ENCODE measurements at places on chromosomes 1 and 21.

- DNase-seq = no peak
Observed at GRCh38 chr1:195740862-195741261, 867.4 kb downstream of the KCNT2 start.

- no peak for DNase-seq
Observed at GRCh38 chr1:42158189-42158588, 5.0 kb downstream of the GUCA2B start.

DNA sequence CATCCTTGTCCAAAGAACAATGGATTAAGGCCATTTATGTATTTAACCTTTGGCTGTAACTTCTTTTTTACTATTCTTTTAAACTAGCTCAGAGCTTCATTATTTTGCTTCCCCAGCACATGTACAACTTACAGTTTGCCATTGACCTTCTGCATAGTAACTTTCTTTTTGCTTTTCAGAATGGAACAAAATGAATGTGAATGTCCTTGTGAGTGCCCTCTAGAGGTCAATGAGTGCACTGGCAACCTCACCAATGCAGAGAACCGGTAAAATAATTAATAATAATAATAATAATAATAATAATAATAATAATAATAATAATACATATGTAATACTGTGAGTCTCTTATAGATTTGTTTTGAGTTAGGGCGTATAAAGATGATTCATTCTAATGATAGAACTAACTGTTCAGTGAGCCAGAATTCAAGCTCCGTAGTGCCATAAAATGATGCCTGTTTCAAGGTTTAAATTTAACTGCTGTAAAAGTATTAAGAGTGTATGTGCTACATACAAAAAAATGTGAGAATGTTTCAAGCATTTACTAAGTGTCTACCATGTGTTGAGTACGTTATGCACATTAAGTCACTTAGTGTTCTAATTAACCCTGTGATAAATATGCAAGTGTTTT is 69.0 kb upstream of the RAVER2 start:
- no peak for DNase-seq

GRCh38 chr21:22885079-22885478 is 1886.9 kb downstream of the NCAM2 start:
- DNase-seq = no peak

DNA sequence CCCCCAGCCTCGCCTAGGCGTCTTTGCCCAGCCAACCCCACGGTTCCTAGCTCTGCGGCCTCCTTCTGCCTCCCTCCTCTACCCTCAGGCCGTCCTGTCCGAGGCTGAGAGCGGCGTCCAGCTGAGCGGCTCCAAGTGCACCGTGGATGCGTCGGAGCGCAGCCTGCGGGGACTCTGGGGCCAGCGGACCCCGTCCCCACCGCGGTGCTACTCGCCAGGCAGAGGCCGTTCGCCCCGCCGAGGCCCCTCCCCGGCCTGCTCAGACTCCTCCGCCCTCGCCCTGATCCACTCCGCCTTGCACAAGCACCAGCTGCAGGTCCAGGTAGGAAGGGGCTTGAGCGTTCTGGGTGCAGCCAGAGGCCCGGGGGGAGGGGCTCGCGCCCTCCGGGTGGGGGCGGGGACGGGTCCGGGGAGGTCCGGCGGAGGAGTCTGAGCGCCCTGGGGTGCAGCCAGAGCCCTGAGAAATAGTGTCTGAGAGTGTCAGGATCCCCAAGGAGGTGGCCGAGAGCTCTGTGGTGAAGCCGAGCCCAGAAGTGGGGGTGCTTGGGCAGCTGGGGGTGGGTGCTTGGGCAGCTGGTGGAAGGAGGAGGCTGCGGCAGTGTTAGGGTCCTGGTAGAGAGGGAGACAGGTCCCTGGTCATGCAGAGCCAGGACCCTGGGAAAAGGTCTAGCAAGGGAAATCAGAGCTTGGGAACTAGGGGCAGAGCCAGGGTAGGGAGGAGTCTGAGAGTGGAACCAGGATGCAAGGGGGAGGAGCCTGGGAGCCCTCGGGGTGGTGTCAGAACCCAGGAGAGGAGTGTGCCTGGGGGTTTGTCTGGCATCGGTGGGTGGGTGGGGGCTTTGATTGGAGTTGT is 3.2 kb upstream of the NBPF3 start:
- peak; percentile 63 for DNase-seq

- DNase-seq = no peak
Observed at GRCh38 chr1:37901191-37901892, 42.0 kb upstream of the MTF1 start.

- DNase-seq = peak; percentile 77
Observed at GRCh38 chr1:162878000-162878596, 17.1 kb upstream of the CCDC190 start.

GRCh38 chr1:226411619-226412018 is 3.7 kb upstream of the PARP1 start:
- DNase-seq = no peak

- DNase-seq = no peak
Observed at GRCh38 chr1:18340787-18341186, 139.9 kb upstream of the KLHDC7A start.

- DNase-seq = no peak
Observed at GRCh38 chr1:54290506-54291184, 90.7 kb downstream of the MRPL37 start.

GRCh38 chr1:165696625-165697100 is 1.7 kb downstream of the ALDH9A1 start:
- no peak for DNase-seq

GRCh38 chr1:1605724-1606123 is 5.8 kb upstream of the FNDC10 start:
- DNase-seq = no peak

DNA sequence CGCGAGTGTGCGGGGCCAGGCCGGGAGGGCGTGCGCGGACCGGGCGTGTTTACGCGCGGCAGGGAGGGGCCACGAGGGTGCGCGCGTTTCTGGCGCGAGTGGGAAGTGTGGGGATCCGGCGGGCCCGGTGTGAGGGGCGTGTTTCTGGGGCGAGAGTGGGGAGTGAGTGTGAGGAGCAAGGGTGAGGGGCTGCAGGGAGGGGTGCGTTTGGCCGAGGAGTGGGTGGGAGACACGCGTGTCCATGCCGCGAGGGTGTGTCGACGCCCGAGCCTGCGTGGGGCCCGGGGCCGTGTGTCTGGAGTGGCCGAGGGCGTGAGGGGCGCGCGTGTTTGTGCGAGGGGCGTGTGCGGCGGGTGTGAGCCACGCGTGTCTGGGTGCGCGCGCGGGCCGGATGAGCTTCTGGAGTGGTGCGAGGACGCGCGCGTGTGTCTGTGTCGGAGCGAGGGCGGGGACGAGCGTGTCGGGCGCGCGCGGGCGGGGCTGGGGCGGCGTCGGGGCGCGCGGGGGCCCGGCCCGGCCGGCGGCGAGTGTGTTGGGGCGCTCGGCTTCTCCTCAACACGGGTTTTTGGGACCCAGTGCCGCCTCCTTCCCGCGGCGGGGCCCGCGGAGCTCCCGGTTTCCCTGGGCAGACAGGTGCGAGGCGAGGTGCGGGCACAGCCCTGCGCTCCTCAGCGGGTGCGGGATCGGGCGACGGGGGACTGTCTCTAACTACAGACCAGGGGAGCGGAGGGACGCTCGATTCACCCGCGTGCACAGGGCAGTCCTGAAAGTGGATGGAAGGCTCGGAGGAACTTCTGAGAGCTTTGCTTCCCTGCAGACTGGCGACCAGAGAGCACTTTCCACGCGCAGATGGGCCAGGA is 65.8 kb upstream of the VAMP3 start:
- DNase-seq = peak; percentile 35

DNA sequence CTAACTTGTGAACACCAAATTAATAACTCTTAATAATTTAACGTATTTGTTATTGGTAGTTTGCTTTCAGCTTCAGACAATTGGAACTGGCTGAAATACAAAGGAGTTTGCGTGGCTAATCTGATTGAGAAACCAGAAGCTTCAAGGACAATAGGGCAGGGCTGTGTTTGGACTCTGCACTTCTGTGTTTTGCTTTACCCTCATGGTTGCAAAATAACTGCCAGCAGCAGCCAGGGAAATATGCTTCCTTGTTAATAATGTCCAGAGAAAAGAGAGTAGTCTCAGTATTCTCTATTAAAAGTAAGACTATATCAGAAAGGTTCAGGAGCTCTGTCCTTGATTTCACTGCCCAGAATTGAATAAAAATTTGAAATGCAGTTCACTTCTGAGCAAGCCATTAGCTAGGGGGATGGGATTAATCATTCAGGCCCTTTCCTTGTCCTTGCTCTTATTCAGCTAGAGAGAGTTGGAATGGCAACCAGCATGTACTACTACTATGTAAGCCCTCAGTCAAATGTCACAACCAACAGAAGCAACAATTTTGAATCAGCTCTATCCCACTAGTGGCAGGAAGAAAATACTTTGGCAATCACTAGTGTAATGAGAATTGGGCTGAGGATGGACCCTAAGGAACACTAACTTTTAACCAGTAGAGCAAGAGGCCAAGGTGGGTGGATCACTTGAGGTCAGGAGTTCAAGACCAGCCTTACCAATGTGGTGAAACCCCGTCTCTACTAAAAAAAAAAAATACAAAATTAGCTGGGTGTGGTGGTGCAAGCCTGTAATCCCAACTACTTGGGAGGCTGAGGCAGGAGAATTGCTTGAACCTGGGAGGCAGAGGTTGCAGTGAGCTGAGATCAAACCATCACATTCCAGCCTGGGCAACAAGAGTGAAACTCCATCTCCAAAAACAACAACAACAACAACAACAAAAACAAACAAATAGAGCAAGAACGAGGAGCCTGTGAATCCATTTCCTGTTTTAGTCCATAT is 76.8 kb downstream of the POU2F1 start:
- DNase-seq = no peak

- DNase-seq = no peak
Observed at GRCh38 chr1:209720326-209720725, 15.7 kb downstream of the HSD11B1 start.

GRCh38 chr1:230310381-230311163 is 115.6 kb downstream of the PGBD5 start:
- DNase-seq = peak; percentile 79

GRCh38 chr1:83735526-83735925 is 263.4 kb downstream of the TTLL7 start:
- no peak for DNase-seq

- peak; percentile 70 for DNase-seq
Observed at GRCh38 chr21:38804789-38805327, 871 bp upstream of the ETS2 start.

GRCh38 chr1:23568608-23569383 is 9.5 kb upstream of the ID3 start:
- no peak for DNase-seq

- DNase-seq = no peak
Observed at GRCh38 chr1:208329300-208329699, 85.1 kb upstream of the PLXNA2 start.

- no peak for DNase-seq
Observed at GRCh38 chr1:83673312-83673711, 325.6 kb downstream of the TTLL7 start.

DNA sequence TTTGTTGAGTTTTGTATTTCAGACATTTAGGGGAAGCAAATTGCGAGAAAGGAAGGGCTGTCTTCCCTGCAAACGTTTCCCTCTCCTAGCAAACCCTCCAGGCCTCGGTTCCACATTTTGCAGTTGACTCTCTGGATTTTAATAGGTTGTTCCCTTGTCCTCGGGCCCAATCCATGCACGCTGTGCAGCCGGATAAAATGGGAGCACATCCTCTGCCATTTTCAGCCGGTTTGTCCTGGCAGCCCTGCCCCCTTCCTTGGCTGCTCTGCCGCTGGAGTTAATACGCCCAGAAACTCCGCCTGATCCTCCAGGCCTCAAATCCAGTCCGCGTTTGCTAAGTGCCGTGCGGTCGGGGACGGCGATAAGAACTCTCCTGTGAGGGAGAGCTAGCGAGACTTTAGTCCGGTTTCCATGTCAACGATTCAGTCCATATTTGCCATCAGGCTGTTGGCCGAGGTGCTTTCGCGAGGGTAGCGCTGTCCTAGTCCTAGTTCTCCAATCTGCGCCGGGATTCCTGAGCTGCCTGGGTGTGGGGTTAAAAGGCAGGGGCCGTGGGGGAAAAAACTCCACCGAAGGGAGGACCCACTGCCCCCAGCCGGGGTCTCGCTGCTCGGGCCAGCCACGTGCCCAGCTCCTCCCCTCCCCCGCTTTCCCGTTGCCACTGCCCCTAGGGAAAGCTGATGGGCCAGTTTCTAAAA is 2.9 kb upstream of the ARID1A start:
- peak; percentile 87 for DNase-seq

- DNase-seq = no peak
Observed at GRCh38 chr1:3492545-3493246, 38.2 kb downstream of the ARHGEF16 start.

- no peak for DNase-seq
Observed at GRCh38 chr1:39297551-39297950, 93.1 kb downstream of the MACF1 start.

DNA sequence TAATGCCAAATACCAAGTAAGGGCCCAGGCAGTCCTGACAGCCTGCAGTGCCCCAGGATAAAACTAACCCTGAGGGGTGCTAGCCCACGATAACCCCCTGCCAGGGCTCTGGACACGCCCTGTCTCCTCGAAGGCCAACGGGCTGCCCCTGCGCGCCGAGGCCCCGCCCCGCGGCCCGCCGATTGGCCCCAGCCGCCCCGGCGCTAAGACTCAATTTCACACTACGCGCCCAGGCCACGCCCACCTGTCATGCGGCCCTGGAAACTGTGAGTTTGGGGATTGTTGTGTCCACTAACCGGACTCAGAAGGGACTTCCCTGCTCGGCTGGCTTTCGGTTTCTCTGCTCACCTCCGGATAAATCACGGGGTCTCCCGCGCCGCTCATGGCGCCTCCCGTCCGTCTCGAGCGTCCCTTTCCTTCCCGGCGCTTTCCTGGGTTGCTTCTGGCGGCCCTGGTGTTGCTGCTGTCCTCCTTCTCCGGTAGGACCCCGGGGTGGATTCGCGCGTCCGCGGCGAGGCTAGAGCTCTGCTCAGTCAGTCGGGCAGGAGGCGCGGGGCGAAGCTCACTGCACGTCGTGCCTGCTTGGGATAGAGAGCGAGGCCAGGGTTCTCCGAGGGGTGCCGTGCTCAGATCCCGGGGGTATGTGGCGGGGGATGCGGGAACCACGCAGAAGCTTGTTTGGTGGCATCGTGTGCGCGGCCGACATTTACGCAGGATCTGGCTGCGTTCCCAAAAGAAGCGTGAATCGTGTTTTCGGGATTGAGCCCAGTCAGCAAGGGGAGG is at the start of gene CR1L:
Gene CR1L (plus strand): TSS at position 282 of the 783 bp plus-strand sequence. CDS start 101 bp downstream, at position 383.
- no peak for DNase-seq

DNA sequence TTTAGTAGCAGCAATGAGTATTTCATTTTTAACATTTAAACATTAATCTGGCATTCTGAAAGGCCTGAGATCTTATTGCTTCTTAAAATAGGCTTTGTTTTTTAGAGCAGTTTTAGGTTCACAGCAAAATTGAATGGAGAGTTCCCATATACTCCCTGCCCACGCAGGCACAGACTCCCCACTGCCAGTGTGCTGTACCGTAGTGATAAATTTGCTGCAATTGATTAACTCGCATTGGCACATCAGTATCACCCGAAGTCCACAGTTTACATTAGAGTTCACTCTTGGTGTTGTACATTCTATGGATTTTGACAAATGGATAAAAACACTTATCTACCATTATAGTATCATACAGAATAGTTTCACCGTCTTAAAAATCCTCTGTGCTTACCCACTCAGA is 71.8 kb upstream of the ERRFI1 start:
- DNase-seq = no peak

GRCh38 chr1:83822208-83822607 is 176.7 kb downstream of the TTLL7 start:
- no peak for DNase-seq

Data from nephron progenitor cell (in vitro differentiated cells).